Bronchial smooth muscle cell (primary cell): ENCODE measurements at places on chromosomes 11 and 22. TPM values are rescaled to one million over a fixed set of nuclear protein-coding genes. Genes with fewer than 3 reads are reported as not detected.

MS4A6A gene
- total RNA-seq = not detected in 2 replicates

CYTH4 gene
- 0.26 and 0.32 TPM in 2 replicates for total RNA-seq

SLC15A3 gene
- 11.0 and 22.6 TPM in 2 replicates for total RNA-seq

APOA5 gene
- under 0.01 TPM in 1 of 2 replicates, not detected in the other for total RNA-seq

OR2AG1 gene
- total RNA-seq = not detected in 2 replicates

CLMP gene
- total RNA-seq = 80.1 and 139 TPM in 2 replicates

VSIG10L2 gene
- 0.09 TPM in 1 of 2 replicates, not detected in the other for total RNA-seq
